ENCODE measurements at places on chromosomes 13 and 19.
A peak's percentile ranks its signal among the peaks of the same experiment; 100 is the strongest.

GRCh38 chr13:24802074-24802473 is 38.1 kb downstream of the RNF17 start:
- no peaks in the 10 kb centered on the region for H3K4me1 ChIP-seq
- H3K36me3 ChIP-seq: no peaks in the 10 kb centered on the region
- H3K27ac ChIP-seq: no peak overlapping the region
- H3K4me3 ChIP-seq: no peak overlapping the region

DNA sequence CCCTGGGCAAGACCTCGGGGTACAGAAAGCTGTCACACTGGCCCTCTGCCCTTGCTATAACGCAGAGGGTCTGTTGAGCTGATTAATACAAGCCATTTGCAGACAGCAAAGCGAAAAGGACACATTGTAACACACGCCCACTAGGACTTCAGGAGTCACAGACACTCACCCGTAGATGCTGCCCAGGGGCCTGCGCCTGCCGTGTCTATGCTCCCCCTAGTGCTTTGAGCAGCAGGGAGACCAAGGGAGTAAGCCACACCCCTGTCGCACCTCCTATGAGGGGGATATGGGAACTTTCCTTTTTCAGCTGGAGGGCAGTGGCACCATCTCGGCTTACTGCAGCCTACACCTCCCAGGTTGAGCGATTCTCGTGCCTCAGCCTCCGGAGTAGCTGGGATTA is 1930.2 kb downstream of the OLFM4 start:
- H3K27ac ChIP-seq: no peak overlapping the region
- no peak for DNase-seq
- H3K4me1 ChIP-seq: no peaks in the 10 kb centered on the region
- H3K36me3 ChIP-seq: peaks cover 7% of the 10 kb centered on the region
- no peak overlapping the region for H3K4me3 ChIP-seq
- no peaks in the 10 kb centered on the region for H3K27me3 ChIP-seq

- H3K4me1 ChIP-seq: no peaks in the 10 kb centered on the region
- no peaks in the 10 kb centered on the region for H3K36me3 ChIP-seq
- no peak overlapping the region for H3K4me3 ChIP-seq
- no peaks in the 10 kb centered on the region for H3K27me3 ChIP-seq
Observed at GRCh38 chr13:73228546-73228945, 169.7 kb downstream of the KLF5 start.

DNA sequence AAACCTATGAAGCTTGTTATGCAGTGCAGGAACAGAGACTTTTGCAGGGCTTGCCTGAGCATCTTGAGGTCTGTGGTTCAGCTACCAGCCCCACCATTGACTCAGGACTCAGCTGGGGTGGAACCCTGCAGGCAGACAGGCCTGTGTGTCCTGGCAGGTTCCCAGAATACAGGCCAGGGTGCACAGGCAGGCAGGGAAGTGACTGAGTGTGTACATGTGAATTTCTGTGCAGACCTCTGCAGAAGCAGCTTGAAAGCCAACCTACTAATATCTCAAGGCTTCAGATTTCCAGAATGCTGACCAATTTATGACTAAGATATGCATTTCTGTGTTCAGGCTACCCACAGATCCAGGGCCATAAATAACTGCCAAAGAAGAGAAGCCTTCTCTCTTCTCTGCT is 254.4 kb downstream of the DLEU7 start:
- H3K36me3 ChIP-seq: no peaks in the 10 kb centered on the region
- no peaks in the 10 kb centered on the region for H3K27me3 ChIP-seq
- no peak overlapping the region for H3K4me3 ChIP-seq

- no peaks in the 10 kb centered on the region for H3K27me3 ChIP-seq
- peak overlapping the region; percentile 2 for H3K27ac ChIP-seq
- peaks cover 6% of the 10 kb centered on the region for H3K36me3 ChIP-seq
- DNase-seq: no peak
- H3K4me3 ChIP-seq: no peak overlapping the region
Observed at GRCh38 chr13:94154367-94154766, 325.1 kb downstream of the DCT start.

DNA sequence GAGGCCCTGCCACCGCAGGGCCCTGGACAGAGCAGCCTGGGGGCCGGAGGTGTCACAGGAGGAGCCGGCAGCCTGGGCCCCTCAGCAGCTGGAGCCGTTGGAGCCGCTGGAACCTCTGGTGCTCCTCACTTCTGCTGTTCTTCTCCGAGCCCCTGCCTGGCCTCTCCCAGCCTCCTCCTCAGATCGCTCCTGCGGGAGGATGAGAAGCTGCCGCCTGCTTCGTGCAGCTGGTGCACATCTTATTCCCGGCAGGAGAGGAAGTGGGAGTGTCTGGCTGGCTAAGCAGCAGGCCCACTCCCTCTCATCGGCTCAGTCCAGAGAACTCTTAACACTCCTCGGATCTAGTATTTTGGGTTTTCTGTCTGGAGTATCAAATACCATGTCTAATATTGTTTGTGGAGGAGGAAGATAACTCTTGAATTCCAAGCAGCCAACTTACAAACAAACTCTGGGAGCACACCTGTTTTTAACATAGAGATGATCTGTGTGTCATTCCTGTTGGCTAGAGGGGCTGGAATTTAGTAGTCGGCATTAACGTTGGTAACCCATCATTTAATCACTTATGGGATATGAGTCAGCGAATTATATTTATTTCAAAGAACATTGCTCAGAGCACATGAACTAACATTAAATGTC is 37.1 kb upstream of the RNF113B start:
- H3K27ac ChIP-seq: peak overlapping the region; percentile 93
- H3K27me3 ChIP-seq: no peaks in the 10 kb centered on the region
- H3K4me3 ChIP-seq: no peak overlapping the region

- DNase-seq: no peak
- no peak overlapping the region for H3K4me3 ChIP-seq
- H3K4me1 ChIP-seq: no peaks in the 10 kb centered on the region
- H3K36me3 ChIP-seq: no peaks in the 10 kb centered on the region
- peaks cover 16% of the 10 kb centered on the region for H3K27me3 ChIP-seq
Observed at GRCh38 chr13:113145496-113145895, 13.0 kb upstream of the PROZ start.

- DNase-seq: no peak
- H3K27ac ChIP-seq: no peak overlapping the region
- H3K27me3 ChIP-seq: peaks cover 26% of the 10 kb centered on the region
- H3K4me3 ChIP-seq: no peak overlapping the region
- H3K36me3 ChIP-seq: no peaks in the 10 kb centered on the region
Observed at GRCh38 chr13:102460806-102461205, 59.0 kb upstream of the FGF14 start.

DNA sequence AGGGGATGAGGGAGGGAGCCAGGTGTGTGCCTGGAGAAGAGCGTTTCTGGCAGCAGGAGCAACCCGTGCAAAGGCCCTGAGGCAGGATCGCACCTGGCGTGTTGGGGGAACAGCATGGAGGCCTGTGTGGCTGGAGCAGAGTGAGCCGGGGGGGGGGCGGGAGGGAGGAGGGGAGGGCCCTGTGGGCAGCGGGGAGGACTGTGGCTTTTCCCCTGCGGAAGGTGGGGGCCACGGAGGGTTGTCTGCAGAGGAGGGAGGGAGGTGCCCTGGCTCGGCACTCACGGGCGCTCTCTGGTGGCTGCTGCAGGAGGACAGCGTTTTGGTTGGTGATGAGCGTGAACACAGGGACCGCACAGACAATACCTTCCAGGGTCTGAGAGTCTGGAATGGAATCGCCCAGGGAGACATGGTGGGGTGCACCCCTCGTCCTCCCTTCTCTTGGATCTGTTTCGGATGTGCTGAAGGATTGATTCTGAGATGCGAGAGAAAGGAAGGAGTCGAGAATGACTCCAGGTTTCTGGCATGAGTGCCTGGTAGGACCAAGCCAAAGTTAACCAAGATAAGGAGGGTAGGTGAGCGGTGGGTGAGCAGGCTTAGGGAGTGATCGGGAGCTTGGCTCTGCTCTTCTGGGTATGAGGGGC is 6.5 kb downstream of the RAB11B start:
- H3K4me3 ChIP-seq: peak overlapping the region; percentile 48
- peaks cover 29% of the 10 kb centered on the region for H3K4me1 ChIP-seq
- H3K36me3 ChIP-seq: peaks cover 8% of the 10 kb centered on the region
- no peaks in the 10 kb centered on the region for H3K27me3 ChIP-seq

GRCh38 chr19:50486823-50487515 is 10.3 kb upstream of the GARIN5A start:
- peaks cover 16% of the 10 kb centered on the region for H3K36me3 ChIP-seq
- peaks cover 48% of the 10 kb centered on the region for H3K27me3 ChIP-seq
- DNase-seq: no peak
- H3K4me1 ChIP-seq: peaks cover 34% of the 10 kb centered on the region
- no peak overlapping the region for H3K4me3 ChIP-seq

GRCh38 chr19:54316746-54317107 is 3.8 kb upstream of the LILRA5 start:
- H3K36me3 ChIP-seq: no peaks in the 10 kb centered on the region
- no peaks in the 10 kb centered on the region for H3K4me1 ChIP-seq
- DNase-seq: no peak
- no peak overlapping the region for H3K4me3 ChIP-seq

- no peaks in the 10 kb centered on the region for H3K36me3 ChIP-seq
- peaks cover 5% of the 10 kb centered on the region for H3K27me3 ChIP-seq
- no peaks in the 10 kb centered on the region for H3K4me1 ChIP-seq
- DNase-seq: no peak
- H3K4me3 ChIP-seq: no peak overlapping the region
Observed at GRCh38 chr19:33914599-33914998, 117.9 kb downstream of the KCTD15 start.

- DNase-seq: no peak
- H3K27ac ChIP-seq: no peak overlapping the region
- peaks cover 12% of the 10 kb centered on the region for H3K4me1 ChIP-seq
Observed at GRCh38 chr13:104385404-104385803, 1319.2 kb upstream of the SLC10A2 start.
